NCI-H774 (cell line): ENCODE measurements at places on chromosomes 12 and 14.

- DNase-seq, result peak; percentile 85
Observed at GRCh38 chr12:89353188-89353822, 1.0 kb upstream of the DUSP6 start.

DNA sequence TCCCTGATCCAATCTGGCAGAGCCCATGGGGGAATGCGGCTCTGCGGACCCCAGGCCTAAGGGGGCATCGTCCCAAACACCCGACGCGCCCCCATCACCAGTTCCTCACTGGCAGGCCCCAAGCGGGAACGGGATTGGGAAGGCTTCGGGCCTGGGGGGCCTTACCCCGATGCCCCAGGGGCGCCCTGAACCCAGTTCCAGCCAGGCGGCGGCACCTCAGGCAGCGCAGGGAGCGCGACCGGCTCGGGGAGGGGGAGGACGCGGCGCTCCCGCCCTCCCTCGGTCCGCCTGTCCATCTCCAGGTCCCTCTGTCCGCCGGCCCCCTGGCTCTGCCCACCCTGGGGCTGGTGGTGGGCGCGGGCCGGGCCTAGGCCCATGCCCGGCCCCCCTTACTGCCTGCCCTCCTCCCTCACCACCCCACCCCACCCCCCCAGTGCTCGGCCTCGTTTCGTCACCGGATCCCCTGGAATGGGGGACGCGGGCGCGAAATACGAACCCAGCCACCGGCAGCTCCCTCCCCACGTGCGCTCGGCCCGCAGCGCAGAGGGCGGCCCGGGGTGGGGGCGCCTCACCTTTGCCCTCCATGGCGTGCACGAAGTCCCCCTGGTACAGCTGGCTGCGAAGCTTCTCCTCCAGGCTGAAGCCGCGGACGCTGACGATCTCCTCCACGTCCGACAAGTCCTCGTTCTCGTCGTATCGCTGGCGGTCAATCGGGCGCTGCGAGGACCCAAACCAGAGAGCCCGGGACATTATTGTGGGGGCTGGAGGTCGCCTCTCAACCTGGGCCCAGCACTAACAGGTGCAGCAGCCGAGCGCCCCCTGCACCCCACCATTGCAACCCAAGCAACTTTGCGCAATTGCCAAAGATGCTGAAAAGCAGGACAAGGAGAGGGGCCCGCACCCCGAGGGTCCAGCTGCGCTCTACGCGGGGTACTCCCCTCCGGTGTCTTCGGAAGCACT is 2.3 kb downstream of the KDM2B start:
- no peak for DNase-seq

GRCh38 chr12:33560653-33561208 is 121.1 kb upstream of the SYT10 start:
- no peak for DNase-seq

DNA sequence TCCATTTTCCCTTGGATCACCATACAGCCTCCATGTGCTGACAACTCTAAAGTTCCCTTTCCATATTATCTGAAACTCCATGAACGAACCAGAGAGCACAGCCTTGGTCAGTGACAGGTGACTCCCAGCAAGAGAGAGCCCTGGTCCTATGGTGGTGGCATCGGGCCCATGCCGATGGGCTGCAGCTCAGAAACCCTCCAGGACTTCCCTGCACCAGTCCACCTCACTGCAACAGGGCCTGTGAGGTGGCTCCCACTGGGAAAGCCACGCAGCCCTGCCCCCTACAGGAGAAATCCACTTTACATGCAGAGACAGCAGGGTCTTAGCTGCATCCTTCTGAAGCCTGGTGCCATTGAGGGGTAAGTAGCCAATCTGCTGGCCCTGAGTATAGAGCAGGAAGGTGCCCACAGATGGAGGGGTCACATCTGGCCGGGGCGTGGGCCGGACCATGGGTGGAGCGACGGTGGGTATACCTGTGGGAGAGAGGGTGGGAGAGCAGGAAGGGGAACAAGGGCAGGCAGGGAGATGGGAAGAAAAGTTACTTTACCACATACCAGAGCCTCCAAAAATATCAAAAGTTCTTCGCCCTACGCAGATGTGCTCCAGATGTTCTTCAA is 24.7 kb downstream of the RTRAF start:
- DNase-seq, result no peak

- no peak for DNase-seq
Observed at GRCh38 chr14:52875707-52876106, 75.1 kb downstream of the FERMT2 start.

DNA sequence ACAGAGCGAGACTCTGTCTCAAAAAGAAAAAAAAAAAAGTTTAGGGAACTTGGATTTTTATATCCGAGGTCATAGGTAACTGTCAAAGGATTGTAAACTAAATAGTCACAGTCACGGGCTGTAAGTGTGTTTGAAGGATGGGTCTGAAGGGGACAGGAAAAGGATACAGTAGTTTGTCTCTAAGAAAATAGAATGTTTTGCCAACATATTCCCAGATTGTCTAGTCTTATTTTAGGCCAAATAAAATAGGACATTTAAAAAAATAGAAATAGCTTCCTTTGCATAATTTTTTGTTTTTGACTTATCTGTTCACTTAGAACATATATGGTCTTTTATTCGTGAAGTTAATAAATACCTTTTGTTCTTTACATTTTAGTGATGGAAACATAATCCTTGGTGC is 24.2 kb upstream of the REP15 start:
- no peak for DNase-seq

DNA sequence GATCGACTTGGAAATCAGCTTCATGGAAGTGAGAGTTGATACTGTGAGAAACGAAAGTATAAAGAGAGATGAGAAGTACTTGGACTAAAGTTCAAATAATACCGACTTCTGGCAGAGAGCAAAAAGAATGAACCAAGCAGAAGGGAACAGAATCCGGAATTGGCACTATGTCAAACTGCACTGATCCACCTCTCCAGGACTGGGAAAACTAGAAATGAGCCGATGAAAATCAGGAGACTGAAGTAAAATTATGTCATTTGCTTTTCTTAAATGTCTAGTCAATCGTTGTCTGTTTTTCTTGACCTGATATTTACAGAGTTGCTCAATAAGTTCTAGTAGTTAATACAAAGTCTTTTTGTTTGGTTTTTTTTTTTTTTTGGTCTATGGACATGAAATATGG is 163.0 kb upstream of the FOXG1 start:
- DNase-seq, result no peak

DNA sequence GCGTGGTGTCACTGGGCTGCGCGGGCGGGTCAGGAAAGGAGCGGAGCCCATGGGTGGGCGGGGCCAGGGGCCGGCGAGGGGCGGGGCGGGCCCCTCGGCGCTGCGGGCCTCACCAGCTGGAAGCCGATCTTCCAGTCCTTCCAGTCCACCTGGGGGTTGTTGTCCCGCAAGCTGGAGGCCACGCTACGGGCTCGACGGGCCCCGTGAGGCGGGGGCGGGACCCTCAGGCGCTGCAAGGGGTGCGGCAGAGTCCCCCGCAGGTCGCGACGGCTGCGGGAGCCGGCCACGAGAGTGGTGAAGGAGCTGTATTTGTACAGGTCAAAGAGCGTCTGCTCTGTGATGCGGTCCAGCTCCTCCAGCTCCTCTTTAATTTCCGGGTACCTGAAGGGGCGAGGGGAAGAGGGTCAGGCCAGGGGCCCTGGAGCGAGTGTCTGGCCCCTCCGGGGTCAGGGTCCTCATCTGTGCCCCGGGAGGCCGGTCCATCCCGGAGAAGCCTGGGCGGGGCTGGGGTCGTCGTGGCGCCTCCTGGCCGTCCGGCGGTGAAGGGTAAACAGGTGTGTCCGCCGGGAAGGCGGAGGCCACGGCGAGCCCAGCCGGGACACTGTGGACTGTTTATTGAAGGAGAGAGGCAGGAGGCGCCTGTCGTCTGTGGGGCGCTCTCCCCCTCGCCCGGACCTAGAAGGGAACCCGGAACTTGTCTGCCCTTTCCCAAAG is 11.9 kb downstream of the SCNN1A start:
- peak; percentile 46 for DNase-seq

DNA sequence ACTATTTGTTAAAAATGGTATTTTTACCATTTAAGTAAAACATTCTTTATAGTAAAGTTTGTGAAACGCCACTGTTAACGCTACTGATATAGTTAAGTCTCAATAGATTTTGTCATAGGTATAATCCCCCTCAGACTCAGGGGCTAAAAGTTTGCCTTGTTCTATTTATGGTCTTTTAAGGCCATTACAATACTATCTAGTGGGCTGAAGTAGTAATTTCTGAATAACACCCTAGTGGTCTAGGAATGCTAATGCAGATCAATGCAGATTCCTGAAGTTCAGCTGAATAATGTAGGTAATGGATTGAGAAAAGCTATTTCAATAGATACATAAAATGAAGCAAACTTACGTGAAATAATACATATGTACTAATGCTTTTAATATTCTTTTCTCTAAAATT is 989.3 kb upstream of the NOVA1 start:
- DNase-seq, result no peak

GRCh38 chr14:60647837-60648248 is 1.4 kb downstream of the SIX1 start:
- no peak for DNase-seq

- DNase-seq, result no peak
Observed at GRCh38 chr12:130707571-130707891, 8.6 kb downstream of the RIMBP2 start.

GRCh38 chr12:6925239-6925539 is 2.6 kb upstream of the ATN1 start:
- no peak for DNase-seq

DNA sequence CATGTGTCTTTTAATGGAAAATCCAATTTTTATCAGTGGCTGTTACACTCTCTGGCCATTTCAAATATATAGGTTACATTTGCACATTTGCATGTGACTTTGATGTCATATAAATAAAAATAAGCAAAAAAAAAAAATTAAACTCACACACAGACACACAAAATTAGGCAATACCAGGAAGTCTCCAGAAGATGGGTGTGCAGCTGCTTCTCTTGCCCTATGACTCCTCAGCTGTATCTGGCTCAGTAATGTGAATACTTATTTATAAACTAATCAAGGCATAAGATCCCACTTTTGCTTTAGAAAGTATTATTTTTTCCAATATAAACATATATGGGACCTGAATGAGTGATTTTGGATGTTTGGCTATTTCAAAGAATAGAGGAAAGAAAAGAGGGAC is 461.1 kb downstream of the LRIG3 start:
- no peak for DNase-seq

DNA sequence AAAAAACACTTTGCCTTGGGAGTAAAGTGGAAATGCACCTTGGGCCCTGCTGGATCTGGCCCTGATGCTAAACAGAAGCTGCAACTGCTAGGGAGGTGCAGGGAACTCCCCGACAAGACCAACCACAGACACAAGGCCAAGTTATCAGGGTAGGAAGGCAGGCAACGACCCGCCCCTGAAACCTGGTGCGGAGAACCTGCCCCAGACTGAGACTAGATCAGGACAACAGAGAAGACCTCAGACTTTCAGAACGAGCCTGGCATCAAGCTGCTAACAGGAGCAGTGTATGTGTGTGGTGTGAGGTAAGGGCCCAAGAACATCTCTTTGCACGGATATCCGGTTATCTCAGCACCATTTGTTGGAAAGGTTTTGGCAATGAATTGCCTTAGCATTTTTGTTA is 233.7 kb upstream of the RTL1 start:
- no peak for DNase-seq

- no peak for DNase-seq
Observed at GRCh38 chr12:91744597-91744996, 401.0 kb downstream of the BTG1 start.

DNA sequence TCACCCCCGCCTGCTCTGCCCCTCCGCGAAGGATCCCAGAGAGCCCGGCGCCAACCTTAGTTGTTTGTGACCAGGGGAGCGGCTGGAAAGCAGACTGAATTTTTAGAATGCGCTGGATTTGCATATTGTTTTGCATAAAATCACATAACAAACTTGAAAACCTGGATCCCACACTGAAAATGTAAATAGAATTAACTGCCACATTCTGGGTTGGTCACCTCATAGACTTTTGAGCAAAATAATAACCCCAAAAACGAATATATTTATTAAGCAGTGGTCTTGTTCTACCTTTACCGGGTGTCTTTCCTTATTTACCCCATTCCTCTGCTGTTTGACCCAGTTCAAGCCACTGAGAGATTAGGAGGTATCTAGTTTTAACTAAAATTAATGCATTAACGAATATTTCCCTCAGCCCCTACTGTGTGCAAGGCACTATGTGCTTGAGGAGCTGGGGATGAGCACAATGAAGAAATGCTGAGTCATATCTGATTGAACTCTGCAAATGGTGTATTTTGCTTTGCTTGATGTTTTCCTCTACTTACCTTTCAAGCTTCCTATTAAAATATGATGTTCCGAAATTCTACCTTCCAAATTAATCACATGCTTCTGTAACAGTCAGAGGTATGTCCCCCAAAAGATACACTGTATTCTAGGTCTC is 438 bp upstream of the EGLN3 start:
- DNase-seq, result no peak

DNA sequence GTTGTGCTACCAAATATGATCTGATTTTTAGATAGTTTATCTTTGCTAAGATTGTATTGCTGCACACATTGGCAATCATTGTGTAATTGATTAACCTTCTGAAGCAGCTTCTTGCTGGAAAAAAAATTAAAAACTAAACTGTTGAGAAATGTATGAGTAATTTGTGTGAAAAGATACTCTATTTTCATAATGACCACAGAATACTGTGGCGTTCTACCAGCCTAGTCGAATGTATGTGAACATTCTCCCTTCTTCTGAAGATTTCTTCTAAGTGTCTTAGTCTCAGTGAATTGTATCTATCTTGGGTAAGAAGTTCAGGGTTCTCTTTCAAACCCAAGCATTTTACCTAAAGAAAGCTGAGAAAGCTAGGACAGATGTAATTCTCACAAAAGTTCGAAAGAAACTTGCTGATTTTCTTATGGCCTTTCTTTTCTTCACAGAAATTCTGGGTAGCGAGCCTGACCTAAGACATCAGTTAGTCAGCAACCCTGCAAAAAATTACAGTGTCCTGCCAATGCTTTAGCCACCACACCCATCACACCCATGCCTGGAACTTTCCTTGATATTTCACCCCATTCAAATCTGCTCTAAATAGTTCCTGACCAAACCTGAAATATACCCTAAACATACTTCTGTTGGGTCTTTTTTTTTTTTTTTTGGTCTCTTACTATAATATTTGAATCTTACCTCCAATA is 27.1 kb upstream of the C12orf71 start:
- no peak for DNase-seq
